ENCODE measurements at places on chromosomes 7 and 10. TPM values are rescaled to one million over a fixed set of nuclear protein-coding genes. Genes with fewer than 3 reads are reported as not detected.

The EEPD1 gene
- total RNA-seq = 12.1 TPM

The PRSS1 gene
- not detected for total RNA-seq

The PWWP2B gene
- total RNA-seq = 4.7 TPM

The AKR1C8 gene
- total RNA-seq = 0.45 TPM

The SPDYE2B gene
- not detected for total RNA-seq

The TBX20 gene
- total RNA-seq = not detected

The SGCE gene
- 118 TPM for total RNA-seq

The LIPM gene
- not detected for total RNA-seq

The CPA2 gene
- not detected for total RNA-seq

Measured in cerebellum (tissue), 4 donors.